Stimulated activated CD8-positive, alpha-beta memory T cell treated with anti-CD3 and anti-CD28 coated beads, Interleukin-7, amount 100 ng/mL, for 1 hour (primary cell): ENCODE measurements at places on chromosomes 1 and 21.

- no peak for DNase-seq
These were observed 2.7 kb downstream of the EVA1B start for GRCh38 chr1:36320767-36321118.

GRCh38 chr1:175504875-175505555 is 238.4 kb downstream of the TNR start:
- DNase-seq, result no peak

GRCh38 chr1:3459940-3460671 is 5.6 kb downstream of the ARHGEF16 start:
- no peak for DNase-seq

DNA sequence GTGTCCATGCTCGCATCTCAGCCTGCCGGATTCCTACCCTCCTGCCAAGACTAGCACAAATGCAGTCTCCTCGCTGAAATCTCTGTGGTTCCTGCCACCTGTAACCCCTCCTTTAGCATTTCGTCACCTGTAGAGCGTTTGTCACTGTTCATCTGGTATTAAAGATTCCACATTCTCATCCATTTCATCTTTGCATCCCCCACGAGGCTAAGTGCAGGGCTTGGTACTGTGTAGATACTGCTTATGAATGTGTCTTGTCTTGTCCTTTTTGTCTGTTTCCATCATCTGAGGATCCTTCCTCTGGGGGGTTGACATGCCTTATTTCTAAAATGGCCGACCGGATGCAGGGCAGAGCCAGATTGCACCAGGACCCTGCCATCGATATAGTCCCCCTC is 53.7 kb upstream of the DNAJC6 start:
- DNase-seq, result no peak

- DNase-seq, result no peak
These were observed 392.6 kb upstream of the VAMP3 start for GRCh38 chr1:7378346-7379130.

GRCh38 chr1:7884757-7885156 is 31.9 kb upstream of the UTS2 start:
- DNase-seq, result no peak

- no peak for DNase-seq
These were observed 40.4 kb downstream of the DAP3 start for GRCh38 chr1:155729031-155729898.

DNA sequence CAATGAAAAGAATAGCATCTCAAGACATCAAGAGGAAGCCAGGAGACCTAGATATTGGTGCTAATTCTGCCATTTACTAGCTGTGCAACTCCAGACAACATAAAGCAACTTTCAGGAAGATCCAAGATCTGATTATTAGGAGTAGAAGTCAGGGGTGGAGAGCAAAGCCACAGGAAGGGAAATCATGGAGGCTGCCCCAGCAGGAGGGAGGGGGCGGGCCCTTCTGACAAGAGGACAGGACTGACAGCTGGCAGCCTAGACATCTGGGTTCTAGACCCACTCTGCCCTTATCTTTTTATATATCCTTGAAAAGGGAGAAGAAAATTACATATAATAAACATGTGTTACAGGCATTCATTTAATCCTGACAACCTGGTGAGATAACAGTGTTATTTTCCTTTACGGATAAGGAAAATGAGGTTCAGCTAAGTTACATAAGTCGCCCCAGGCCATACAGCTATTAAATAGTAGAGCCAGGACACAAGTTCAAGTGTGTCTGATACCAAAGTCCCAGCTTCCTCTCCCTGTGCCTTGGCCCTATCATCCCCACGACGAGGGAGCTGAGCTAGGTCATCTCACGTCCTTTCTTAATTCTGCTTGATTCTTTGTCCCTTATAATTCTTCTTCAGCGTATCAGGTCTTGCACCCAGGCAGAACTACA is 46.6 kb downstream of the ARHGEF11 start:
- DNase-seq, result no peak

DNA sequence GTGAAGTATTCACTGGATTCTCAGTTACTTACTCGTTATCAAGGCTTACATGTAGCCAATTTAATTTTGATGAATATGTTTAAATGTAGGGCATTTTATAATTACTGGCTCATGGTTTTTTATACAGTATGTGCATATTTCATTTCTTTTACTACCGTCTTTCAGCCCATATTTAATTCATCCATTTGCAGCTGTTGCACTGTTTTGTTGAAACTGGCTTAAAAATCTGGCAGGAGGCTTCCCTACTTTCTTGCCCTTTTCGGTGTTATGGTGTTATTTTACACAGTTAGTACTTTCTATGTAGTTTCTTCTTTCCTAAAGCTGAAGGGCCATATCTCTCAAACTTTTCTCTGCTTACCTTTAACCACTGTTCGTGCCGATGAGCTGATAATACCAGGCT is 54.2 kb downstream of the ITSN1 start:
- DNase-seq, result no peak

GRCh38 chr1:62084310-62084890 is 110.2 kb upstream of the L1TD1 start:
- DNase-seq, result no peak

DNA sequence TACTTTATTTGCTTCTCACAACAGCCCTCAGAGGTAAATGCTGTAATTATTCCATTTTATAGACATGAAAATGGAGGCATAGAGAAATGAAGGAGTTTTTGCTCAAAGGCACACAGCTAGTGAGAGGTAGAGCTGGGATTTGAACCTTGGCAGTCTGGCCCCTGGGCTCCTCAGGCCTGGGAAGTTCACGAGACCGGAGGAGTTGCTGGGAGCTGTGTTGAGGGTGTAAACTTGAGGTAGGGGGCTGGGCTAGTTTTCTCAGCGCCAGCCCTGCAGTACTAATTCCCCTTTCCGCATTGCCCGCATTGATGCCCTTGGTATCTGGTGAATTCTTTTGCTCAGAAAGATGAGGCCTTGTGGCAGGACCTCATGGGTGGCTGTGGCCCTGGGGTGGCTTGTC is 73.3 kb downstream of the PTPRU start:
- DNase-seq, result no peak

GRCh38 chr21:26448751-26449150 is 124.3 kb downstream of the CYYR1 start:
- no peak for DNase-seq

DNA sequence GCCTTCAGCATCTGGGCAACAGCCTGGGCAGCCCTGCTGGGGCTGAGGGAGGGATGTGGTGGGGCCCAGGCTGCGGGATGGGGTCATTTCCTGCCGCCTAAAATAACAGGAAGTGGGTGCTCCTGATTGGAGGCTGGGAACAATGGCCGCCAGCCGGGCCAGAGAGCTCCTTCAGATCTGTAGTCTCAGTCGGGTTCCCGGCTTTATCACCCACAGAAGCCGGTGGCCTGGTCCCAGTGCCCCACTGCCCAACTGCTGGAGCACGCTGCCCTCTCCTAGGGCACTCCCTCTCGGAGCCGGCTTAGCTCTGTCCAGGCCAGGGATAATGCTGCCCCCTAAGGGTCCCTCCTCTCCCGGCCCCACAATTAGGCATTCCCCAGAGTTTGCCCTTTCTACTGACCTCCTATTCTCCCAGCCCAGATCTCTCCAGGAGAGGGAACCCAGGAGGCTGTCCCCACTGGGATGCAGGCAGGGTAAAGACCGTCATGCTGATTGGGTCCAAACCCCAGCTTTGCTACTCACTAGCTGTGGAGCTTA is 5.1 kb downstream of the MAP7D1 start:
- no peak for DNase-seq

DNA sequence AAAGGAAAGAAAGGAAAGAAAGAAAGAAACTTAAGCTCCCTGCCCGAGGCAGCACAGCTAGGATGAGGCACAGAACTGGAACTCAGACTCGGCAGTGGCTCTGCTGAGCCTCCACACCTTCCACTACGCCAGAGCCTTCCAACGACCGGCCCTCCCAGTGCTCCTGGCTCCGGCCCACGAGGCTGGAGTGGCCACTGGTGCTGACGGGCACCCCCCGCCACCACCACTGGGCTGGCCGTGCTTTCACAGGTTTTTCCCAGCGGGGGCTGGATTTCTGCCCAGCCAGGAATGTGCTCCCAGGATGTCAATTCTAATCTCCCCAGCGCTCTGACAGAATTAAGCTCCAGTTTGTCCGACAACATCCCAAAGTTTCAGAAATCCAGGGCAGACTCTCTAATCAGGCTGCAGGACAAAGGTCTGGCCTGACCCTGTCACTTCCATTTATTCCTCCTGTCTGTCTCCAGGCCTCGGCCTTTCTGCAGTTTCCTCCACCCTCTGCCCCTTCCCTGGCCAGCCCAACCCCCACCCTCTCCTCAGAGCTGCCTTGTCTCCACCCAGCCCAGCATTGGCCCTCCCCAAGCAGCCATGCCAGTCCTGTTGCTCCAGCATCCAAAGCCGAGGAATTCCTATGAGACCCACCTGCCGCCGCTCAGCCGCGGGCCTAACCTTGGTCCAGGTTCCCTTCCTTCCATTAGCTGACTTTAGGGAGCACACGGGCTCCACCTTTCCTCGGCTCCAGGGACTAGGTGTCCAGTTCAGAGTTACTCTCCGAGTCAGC is 81.9 kb downstream of the CASZ1 start:
- DNase-seq, result no peak
